ENCODE measurements at places on chromosomes 5 and 9.

DNA sequence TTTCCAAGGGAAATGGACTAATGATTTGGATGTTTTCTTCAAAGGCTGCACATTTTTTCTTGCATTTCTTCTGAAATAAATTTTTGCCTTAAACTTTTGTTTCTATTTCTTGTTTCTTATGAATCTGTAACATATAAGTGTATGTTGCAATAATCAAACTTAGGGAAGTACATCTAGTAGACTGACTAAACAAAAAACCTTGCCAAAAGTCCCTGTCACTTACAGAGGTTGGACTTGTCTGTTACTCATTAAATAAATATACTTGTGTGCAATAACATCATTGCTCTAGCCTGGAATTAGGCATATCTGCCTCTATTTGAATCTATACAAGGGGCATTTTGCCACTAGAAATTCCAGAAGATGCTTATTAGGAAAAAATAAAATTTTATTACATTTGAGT, 56.6 kb downstream of the C6 start:
- DNase-seq, result no peak

DNA sequence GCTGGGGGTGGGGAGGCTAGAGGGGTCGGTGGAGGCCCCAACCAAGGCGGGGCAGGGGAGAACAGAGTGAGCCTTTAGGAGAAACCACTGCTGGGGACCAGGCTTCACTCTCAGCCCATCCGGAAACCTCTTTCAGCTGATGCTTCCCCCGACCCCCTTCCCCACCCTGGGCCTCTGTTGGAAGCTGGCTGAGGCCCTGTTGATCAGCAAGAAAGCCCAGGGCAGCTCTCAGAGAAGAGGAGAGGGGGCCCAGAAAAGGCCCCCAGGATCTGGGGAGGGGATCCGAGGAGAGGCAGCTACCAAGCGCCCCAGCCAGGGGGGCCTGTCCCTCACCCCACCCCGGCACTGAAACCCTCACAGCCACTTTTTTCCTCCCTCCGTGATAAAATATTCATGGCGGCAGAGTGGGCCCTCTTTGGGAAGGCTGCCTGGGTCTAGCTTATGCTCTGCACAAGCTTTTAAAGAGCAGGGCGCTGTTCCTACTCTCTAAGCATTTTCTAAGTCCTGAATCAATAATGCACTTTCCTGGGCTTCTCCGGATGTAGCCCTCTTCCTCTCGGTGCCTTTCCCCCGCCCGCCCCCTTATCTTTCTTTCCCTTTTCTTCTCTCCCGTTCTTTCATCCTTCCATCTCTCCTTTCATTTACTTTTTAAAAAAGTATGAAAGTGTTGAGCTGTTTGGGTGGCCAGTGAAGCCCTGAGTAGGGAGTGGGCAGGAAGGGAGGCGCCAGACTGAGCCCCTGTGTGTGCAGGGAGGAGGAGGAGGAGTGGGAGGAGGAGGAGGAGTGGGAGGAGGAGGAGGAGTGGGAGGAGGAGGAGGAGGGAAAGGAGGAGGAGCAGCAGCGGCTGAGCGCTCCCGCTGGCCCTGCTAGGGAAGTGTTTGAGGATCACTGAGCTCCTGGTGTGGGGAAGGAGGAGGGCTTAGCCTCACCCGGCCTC, 23.5 kb downstream of the NTNG2 start:
- no peak for DNase-seq

- DNase-seq, result peak; percentile 78
These were observed 59.5 kb downstream of the HSPA4 start for GRCh38 chr5:133111299-133111698.

DNA sequence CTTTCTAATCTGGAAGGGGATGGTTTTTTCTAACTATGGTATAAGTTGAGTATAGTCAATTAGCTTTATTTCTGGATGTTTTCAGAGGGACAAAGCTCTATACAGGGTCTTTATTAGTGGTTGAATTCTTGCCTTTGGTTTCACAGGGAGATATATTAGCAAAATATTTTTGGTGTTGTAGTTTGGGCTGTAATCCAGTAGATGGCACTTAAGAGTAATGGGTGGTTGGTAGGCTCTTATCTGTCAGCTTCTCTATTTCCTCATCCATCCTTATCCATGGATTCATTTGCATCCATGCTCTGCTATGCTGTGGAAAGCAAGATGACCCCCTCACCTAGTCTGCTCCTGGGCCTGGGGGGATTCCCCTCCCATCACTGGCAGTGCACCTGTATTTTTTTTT, 363.6 kb upstream of the CYLC2 start:
- no peak for DNase-seq

DNA sequence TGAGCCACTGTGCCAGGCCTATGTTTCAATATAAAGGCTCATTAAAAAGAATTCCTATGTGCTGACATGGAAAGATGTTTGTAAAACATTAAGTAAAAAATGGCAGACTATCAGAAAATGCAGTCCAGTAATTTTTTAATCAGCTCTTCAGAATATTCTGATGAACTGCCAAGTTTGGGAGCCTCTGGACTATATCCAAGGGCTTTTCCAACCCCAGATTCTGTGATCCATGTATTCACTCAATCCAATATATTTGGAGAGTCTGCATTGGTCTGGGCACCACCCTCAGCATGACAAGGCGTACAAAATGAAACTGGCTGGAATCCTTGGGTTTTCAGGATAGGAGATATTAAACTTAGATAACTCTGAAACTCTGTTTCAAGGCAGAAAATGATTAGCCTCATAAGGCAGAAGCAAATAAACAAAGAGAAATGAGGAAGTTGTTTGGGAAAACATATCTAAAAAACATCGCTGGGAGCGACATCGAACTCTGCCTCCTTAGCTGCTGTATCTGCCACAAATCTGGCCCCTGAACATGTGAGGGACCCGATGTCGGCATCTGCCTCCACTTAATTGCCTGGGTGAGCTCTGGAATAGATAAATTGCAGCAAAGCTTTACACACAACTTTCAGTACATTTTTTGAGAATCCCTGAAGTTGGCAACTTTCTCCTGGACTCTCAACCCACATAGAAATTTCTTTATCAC, 14.4 kb downstream of the PDE6A start:
- no peak for DNase-seq

GRCh38 chr5:39149966-39150365, 69.4 kb downstream of the FYB1 start:
- DNase-seq, result no peak

GRCh38 chr5:72477644-72478043, 29.6 kb downstream of the ZNF366 start:
- DNase-seq, result no peak

GRCh38 chr5:135670588-135670987, 91.8 kb upstream of the CXCL14 start:
- DNase-seq, result no peak

- no peak for DNase-seq
These were observed 1.3 kb downstream of the MACIR start for GRCh38 chr5:103259705-103260355.

DNA sequence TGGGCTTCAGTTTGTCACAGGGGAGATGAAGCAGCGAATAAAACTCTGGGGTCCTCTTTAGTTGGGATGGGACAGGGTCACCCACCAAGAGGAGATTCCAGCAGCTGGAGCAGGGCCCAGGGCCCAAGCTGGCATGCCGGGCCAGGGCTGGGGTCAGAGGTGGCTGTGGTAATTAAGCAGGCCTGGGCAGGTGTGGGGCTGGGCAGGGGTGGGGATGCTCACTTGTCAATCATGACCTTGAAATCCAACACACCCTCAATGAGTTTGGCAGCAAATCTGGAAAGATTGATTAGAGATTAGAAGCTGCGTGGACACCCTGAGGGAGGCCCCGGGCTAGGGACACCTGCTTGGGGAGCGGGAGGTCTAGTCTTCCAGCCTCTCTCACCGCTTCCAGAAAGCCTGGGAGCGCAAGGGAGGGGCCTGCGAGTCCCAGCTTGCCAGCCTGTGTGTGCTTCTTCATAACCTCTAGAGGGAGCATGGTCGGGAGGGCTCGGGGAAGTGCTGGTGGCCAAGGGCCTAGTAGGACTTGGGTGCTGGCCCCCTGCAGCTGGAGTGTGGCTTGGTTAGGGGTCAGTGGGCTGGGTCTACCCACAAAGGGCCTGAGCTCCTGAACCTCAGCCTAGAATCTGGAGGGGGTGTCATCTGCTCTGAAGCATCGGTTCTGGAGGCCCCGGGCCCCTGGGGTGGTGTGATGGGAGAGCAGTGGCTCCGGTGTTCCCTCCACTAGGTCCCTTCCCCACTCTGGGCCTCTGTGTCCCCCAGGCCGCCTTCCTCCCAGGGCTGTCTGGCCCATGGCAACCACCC, 7.6 kb downstream of the CRAT start:
- DNase-seq, result no peak

- DNase-seq, result peak; percentile 80
These were observed 20.4 kb downstream of the GNPDA1 start for GRCh38 chr5:141992349-141992963.

- DNase-seq, result no peak
These were observed 138.8 kb upstream of the RETREG1 start for GRCh38 chr5:16755641-16756040.

GRCh38 chr9:34267660-34268059, 61.4 kb downstream of the KIF24 start:
- DNase-seq, result no peak

DNA sequence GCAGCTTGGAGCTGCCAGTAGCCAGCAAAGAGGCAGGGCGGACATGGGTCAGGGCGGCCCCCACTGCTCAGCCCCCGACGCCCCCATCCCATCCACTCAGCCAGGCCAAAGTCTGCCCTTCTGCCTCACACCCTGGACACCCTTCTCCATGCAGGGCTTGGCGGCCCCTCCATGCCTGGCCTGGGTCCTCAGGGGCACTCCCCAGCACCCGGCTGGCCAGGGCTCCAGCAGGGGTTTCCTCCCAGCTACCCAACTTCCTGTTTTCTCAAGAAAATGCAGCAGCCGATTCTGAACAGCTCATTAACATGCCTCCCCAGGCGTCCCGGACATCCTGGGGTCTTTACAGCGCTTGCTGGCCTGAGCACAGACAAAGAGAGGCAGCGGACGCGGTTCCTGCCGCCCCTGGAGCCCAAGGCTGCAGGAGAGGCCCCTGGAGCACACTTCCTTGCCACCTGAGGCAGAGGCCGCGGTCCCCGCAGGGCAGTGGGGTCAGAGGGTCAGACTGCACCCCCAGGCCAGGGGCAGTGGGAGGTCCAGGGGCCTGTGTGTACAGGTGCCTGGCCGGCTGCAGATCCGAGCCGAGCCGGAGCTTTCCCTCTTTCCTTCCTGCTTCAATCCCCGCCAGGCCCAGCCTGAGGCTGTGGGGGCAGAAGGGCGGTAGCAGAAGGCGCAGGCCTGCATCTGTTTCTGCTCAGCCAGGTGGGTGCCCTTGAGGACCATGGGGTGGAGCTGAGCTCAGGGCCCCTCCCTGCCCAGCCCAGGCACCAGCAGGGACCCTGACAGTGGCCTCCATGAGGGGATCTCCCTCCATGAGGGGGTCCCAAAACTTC, 18.7 kb upstream of the NRARP start:
- peak; percentile 48 for DNase-seq

DNA sequence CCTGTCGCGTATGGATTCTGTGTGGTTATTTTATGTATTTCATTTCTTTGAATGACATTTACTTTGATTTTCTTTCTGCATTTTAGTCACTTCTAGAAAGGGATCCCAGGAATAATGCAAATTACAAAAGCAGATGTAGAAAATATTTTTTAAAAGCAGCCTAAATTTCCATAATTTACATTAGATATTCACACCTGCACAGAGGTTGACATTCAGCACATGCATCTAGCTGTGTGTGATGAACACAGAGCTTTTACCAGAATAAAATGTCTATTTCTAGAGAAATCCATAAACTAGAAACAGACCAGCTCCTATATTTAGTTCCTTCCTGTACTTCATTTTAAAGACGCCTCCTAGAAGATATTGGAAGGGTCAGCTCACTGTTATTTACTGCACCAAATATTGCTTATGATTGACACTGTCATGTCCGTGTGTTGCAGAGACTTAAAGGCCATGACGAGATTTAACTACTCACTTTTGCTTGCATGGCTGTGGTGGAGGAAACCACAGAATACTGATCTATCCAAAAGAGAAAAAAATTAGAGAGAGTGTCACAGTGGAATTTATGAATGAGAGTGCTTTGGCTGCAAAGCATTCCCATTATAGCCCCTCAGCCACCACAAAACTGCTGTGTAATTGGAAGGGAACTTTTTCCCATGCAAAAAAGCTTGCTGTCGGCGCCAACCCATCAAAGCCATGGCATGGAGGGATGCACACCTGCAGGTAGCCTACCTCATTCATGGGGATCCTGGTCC, 58.1 kb downstream of the EBF1 start:
- no peak for DNase-seq

- no peak for DNase-seq
These were observed 495.7 kb downstream of the TLE1 start for GRCh38 chr9:81193362-81194339.

GRCh38 chr5:40879163-40879942, 29.9 kb upstream of the C7 start:
- no peak for DNase-seq

DNA sequence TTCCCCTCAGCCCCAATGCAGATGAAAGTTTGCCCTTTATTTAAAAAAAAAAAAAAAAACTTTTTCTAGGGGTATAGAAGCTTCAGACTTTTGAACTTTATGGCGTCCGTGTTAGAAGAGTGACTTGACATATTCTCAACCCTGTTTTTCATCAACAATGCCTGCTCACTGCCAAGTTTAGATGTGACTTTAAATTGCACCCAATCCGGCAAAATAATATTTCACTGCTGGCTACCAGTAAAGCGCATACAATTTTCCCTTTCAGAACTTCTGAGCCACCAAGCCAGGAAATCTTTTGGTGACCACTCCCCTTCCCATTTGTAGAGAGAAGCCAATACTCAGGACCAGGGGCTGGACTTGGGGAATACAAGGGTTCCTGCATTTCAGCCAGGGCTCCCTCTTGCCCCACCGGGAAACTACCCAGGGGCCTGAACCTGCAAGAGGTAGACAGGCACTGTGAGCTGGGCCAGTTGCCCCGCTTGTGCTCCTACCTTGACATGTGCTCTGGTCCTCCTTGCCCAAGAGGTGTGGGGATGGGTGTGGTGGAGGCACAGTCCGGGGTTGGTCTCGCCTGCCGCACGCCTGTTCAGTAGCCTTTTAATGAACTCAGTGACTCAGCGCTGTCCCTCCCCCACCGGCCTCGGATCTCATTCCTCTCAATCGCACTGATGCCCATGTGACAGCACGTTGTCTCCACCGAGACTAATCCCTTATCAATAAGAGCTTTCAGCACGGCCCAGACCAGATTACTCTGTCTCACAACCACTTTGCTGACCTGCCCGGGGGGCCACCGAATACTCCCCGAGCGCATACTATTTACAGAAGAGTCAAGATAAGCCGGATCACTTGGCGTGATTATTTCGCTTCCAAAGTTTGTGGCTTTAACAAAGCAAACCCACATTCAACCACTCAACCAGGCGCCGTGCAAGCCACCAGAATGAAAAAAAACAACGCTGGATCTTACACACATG, 226.4 kb downstream of the DCP2 start:
- no peak for DNase-seq

DNA sequence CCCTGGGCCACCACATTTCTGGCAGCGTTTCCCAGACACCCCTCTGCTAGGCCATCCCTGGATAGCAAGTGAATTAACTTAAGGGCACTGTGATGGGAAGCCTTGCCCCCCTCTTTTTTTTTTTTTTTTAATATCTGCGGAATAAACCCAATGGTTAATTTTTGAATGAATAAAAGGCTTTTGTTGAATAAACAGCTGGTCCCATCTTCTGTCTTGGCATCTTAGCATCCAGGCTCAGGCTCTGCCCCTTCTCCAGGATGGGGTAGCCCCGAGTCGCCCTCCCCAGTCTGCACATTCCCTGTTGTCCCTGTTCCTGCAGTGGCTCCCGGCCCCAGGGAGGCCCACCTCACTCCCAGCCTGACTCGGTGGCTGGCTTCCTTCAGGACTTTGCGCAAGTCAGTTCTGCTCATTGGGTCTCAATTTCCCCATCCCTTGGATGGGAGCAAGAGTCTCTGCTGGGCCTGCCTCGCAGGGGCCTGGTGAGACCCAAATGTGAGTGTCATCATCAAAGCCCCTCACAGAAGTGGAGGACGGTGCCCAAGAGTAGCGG, 29.0 kb upstream of the HMCN2 start:
- no peak for DNase-seq

Measured in activated gamma-delta T cell treated with Interleukin-2 at 50 U/mL for 16 hours (primary cell).